ENCODE measurements at places on chromosomes 11 and 22.

GRCh38 chr11:112173152-112173551, 2.2 kb upstream of the BCO2 start:
- H3K27ac ChIP-seq, result no peak overlapping the region
- peaks cover 21% of the 10 kb centered on the region for H3K27me3 ChIP-seq
- peaks cover 11% of the 10 kb centered on the region for H3K4me1 ChIP-seq
- no peaks in the 10 kb centered on the region for H3K36me3 ChIP-seq

DNA sequence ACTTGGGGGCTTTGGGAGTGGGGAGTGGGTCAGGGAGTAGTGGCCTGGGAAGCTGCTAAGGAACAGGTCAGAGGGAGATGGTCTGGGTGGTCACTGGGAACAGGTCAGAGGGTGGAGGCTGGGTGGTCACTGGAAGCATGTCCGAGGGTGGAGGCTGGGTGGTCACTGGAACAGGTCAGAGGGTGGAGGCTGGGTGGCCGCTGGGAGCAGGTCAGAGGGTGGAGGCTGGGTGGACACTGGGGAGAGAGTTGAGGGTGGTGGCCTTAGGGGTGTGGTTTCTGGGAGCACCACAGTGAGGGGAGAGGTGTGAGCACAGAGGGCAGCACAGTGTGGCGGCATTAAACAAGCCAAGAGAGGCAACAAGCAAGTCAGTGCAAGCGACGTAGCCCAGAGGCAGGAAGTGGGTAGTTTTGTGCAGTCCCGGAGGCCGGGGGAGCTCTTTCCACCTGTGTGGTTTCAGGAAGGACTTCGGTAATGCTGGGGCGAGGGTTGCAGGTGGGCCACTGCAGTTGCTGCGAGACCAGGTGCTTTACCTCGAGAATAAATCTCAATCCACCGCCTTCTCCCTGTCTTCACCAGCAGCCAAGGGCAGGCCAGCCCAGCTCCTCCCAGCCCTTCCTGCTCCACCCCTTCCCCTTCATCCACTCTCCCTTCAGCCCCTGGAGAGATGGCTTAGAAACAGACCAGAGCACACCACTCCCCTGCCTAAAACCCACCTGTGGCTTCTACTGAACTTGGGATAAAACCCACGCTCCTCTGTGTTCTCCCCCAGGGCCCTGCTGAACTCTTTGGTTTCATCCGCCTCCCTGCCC, 3.2 kb upstream of the CACNA1I start:
- peak; percentile 13 for DNase-seq
- no peaks in the 10 kb centered on the region for H3K27me3 ChIP-seq
- H3K27ac ChIP-seq, result no peak overlapping the region
- H3K4me1 ChIP-seq, result peaks cover 6% of the 10 kb centered on the region
- peaks cover 2% of the 10 kb centered on the region for H3K36me3 ChIP-seq
- H3K4me3 ChIP-seq, result peak overlapping the region; percentile 12

DNA sequence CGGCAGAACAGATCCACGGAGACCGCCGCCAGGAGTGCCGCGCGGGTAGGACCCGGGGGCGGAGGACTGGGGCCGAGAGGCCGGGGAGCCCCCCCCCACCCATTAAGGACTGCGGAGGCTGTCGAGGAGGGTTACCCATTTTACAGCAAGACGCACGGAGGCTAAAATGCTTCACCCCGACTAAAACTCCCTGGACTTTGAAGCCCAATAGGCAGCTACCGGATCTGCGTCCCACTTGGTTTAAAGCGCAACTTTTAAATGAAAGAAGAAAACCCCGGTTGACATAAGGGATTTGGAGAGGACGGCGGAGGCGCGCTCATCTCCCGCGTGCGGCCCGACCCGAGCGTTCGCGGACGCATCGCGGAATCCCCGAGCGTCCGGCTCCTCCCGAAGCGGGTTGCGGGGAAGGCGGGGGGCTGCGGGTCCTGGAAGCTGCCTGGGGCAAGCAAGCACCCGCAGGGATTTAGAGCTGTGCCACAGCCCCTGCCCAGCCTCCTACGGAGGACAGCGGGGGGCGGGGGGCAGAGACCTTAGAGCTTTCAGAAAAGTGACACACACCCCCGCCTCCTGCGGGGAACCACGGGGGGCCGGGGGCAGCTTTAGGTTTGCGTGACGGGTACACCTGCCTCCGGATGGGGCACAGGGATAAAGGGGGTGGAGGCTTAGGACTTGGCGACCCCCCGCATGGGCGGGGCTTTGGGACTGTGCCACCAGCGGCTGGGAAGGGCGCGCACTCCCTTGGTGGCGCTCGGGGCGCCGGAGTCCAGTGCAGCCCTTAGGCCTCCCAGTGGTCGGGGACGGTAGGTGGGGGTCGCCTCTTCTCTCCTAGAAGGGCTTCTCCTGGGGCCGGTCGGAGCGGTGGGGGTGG, 760 bp upstream of the CELSR1 start:
- H3K4me1 ChIP-seq, result peaks cover 13% of the 10 kb centered on the region
- H3K4me3 ChIP-seq, result peak overlapping the region; percentile 9
- H3K36me3 ChIP-seq, result no peaks in the 10 kb centered on the region
- DNase-seq, result no peak
- H3K27ac ChIP-seq, result no peak overlapping the region

DNA sequence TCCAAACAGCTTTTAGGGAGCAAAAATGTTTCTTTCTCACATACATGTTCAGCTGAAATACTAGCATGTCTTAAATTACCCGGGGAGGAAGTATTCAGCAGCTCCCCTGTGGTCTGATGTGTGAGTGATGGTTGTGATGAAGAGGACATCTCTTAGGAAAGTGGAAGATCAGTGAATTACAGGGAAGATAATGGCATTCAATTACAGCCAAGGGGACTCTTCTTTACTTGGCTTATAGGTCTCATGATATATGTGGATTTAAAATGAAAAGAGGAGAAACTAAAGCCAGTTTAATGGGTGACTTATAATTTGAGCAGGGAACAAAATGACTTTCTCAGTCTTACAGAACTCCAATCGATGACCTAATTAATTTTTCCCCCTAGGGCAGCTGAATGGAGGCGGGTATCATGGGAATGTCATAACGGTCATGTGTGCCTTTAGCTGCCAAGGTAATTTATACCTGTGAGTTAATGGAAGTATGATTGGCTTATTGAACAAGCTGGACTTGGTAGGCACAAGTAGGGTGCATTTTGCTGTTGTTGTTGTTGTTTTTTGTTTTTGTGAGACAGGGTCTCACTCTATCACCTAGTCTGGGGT, 198.8 kb downstream of the HIPK3 start:
- no peak overlapping the region for H3K27ac ChIP-seq
- no peaks in the 10 kb centered on the region for H3K36me3 ChIP-seq
- peaks cover 60% of the 10 kb centered on the region for H3K27me3 ChIP-seq

- peaks cover 6% of the 10 kb centered on the region for H3K4me1 ChIP-seq
- H3K27me3 ChIP-seq, result no peaks in the 10 kb centered on the region
- no peak overlapping the region for H3K4me3 ChIP-seq
- H3K27ac ChIP-seq, result no peak overlapping the region
- no peak for DNase-seq
Measured at GRCh38 chr22:24171822-24172221, 9.5 kb upstream of the SUSD2 start.

DNA sequence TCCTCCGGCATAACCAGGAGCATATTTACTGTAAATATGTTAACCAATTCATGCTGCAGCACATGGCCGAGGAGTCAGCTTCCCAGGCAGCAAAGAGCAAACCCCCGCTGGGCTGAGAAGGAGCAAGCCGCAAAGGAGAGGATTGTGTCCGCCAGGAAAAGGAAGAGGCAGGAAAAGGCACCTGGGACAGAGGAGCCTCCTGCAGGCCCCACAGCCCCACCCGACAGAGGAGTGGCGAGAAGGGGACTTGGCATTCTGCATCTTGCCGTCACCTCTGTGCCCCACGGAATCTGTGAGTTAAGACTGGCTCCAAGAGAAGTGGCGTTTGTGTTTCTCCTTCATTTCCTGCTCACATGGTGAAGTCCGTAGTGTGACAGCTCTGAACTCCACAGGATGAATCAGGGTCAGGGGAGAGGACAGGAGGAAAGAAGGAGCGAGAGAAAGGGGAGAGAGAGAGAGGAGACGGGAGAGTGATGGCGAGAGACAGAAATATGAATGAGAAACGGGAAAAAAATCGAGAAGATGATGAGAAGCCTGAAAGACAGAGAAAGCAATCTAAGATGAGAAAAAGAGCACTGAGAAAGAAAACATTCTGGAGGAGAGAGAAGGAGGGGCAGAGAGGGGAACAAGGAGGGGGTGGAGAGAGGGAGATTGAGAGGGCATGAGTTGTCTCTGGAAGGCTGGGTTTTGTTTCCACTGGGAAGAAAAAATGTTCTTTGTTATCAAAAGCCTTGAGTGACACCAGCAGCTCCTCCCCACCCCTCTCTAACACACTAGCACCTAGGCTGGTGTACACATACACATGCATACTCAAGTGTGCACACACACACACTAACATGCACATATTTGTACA, 489.6 kb downstream of the MN1 start:
- no peak overlapping the region for H3K4me3 ChIP-seq
- no peaks in the 10 kb centered on the region for H3K4me1 ChIP-seq
- H3K36me3 ChIP-seq, result no peaks in the 10 kb centered on the region
- no peak for DNase-seq

GRCh38 chr22:43893266-43893665, 1.5 kb upstream of the PNPLA5 start:
- H3K36me3 ChIP-seq, result no peaks in the 10 kb centered on the region
- peaks cover 48% of the 10 kb centered on the region for H3K27me3 ChIP-seq
- H3K4me3 ChIP-seq, result no peak overlapping the region
- H3K4me1 ChIP-seq, result no peaks in the 10 kb centered on the region
- DNase-seq, result no peak

DNA sequence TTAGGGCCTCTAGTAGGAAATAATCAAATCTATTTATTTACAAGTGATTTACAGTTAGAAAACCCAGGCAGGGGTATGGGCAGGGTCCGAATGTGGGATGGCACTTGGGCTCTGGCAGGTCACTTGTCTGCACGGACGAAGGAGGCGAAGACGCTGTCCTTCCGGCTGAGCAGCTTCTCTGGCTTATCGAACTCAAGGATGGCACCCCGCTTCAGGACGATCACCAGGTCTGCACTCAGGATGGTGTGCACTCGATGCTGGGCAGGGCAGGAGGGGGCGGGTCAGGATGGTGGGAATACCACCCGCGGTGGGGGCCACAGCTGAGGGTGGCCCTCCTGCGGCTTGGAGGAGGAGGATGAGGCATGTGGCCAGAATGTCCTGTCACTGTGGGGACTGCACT, 4.4 kb upstream of the KCNJ11 start:
- peaks cover 2% of the 10 kb centered on the region for H3K36me3 ChIP-seq
- no peak for DNase-seq
- no peak overlapping the region for H3K4me3 ChIP-seq

- no peak overlapping the region for H3K4me3 ChIP-seq
- no peak overlapping the region for H3K27ac ChIP-seq
- H3K36me3 ChIP-seq, result no peaks in the 10 kb centered on the region
- peaks cover 33% of the 10 kb centered on the region for H3K27me3 ChIP-seq
Measured at GRCh38 chr11:77217156-77217555, 84.3 kb downstream of the GDPD4 start.

DNA sequence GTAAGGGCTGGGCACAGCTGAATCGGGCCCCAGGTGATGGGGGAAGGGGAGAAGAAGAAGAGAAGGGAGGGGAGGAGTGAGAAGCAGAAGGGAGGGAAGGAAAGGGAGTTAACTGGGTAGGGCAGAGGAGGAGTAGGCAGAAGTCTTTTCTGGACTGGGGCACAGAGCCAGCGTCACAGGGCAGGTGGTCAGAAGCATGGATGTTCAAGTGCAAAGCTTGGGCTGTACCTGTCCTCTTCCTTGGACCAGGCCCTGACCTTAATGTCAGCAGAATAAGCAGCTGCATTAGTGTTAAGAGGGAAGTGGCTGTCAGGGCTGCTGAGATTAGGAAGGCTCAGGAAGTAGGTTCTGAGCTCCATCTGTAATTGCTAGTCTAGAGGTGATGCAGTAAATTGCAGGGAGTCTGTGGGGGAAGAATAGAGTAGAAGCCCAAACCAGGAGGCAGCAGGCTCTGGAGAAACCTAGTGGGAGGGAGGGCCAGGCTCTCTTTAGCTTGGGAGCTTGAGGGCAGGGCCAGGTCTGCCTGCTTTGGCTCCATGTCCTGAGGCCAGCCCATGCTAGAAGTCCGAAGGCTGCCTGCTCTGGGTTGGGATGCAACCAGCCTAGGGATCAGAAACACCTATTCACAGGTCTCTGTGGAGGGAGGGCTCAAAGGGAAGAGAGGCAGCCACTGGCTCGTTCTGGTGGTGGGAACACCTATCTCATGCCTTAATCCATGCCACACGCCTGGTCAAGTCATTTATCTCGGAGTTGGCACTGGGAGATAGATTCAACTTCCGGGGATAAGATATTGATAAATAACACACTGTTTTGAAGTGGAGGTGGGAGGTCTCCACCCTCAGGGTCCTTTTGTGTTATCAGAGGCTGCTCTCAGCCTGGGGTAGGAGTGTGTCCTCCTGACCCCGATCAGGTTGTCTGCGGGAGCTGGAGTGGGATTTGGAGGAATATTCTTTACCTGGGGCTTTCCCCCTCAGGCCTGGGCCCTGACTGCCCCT, 1.7 kb upstream of the UCP3 start:
- no peak for DNase-seq
- no peaks in the 10 kb centered on the region for H3K27me3 ChIP-seq
- H3K4me3 ChIP-seq, result peak overlapping the region; percentile 8
- peak overlapping the region; percentile 96 for H3K27ac ChIP-seq
- peaks cover 60% of the 10 kb centered on the region for H3K4me1 ChIP-seq

- no peaks in the 10 kb centered on the region for H3K36me3 ChIP-seq
- H3K27ac ChIP-seq, result no peak overlapping the region
- peaks cover 6% of the 10 kb centered on the region for H3K4me1 ChIP-seq
- DNase-seq, result no peak
Measured at GRCh38 chr11:8070417-8071115, 10.4 kb upstream of the TUB start.

GRCh38 chr22:24482575-24482974, 12.6 kb upstream of the UPB1 start:
- peaks cover 12% of the 10 kb centered on the region for H3K4me1 ChIP-seq
- no peak for DNase-seq
- no peak overlapping the region for H3K4me3 ChIP-seq
- no peak overlapping the region for H3K27ac ChIP-seq

DNA sequence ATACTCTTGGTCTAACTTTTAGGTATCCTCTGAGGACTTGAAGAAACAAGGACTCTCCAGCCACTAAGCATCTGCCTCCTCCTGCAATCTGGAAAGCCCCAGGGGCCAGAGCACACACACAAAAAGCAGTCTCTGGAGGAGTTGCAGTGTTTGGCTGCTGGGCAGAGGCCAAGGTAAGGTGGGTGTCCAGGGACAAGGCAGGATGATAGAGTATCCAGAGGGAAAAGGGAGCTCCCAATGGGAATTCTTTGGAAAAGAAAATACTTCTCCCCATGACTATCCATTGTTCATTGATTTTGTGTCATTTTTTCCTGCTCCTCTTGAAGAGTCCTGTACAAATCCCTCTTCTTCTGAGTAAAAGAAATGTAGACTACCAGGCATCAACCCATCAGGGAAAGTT, at the start of gene OR52I2:
OR52I2 (plus strand) TSS at position 301 of the 400 bp plus-strand sequence.
- no peak within 1 kb of the TSS for H3K4me3 ChIP-seq
- DNase-seq, result no peak
- H3K27me3 ChIP-seq, result peaks cover 82% of the 10 kb centered on the region
- no peaks in the 10 kb centered on the region for H3K4me1 ChIP-seq

GRCh38 chr11:132549561-132549960, 982.7 kb downstream of the OPCML start:
- H3K4me3 ChIP-seq, result no peak overlapping the region
- no peak overlapping the region for H3K27ac ChIP-seq
- no peaks in the 10 kb centered on the region for H3K36me3 ChIP-seq

GRCh38 chr22:33811686-33812085, 108.6 kb downstream of the LARGE1 start:
- no peaks in the 10 kb centered on the region for H3K4me1 ChIP-seq
- no peak overlapping the region for H3K27ac ChIP-seq
- no peak for DNase-seq

Measured in central memory CD8-positive, alpha-beta T cell (primary cell).